ENCODE measurements at places on chromosomes 13 and 19.

GRCh38 chr19:5470264-5470671, 15.1 kb downstream of the ZNRF4 start:
- DNase-seq = peak; percentile 51

DNA sequence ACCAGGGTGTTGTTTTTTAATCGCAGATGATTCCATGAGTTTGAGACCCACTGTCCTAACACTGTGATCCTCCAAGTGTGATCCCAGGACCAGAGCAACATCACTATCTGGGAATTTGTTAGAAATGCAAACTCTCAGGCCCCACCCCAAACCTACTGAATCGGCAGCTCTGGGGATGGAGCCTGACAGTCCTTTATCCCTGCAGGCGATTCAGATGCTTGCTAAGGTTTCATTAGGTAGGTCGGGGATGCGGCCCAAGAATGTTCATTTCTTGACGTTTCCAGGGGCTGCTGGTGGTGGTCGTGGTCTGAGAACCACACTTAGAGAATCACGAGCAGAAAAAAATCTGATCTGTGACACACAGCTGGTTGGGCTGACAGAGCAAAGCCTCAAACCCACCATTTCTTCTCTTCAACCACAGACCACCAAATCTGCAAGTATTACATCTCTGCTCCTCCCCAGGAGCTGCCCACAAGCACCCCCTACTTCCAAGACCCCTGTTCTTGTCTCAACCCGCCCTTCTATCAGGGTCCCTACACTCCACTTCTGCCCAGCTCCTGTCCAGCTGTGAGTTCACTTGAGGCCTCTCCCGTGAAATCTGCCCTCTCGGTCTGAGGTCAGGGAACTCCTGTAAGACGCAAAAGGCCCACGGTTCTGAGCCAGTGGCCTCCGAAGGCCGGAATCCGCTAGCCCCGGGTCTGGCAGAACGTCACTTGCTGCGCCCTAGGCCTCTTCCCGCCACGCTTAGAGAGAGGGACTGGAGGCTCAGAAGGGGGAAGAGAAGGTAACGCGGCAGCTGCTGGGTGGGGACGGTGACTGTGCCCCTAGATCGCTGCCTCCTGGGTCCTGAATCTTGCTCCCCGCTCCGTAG, 1.1 kb upstream of the FARP1 start:
- no peak for DNase-seq

DNA sequence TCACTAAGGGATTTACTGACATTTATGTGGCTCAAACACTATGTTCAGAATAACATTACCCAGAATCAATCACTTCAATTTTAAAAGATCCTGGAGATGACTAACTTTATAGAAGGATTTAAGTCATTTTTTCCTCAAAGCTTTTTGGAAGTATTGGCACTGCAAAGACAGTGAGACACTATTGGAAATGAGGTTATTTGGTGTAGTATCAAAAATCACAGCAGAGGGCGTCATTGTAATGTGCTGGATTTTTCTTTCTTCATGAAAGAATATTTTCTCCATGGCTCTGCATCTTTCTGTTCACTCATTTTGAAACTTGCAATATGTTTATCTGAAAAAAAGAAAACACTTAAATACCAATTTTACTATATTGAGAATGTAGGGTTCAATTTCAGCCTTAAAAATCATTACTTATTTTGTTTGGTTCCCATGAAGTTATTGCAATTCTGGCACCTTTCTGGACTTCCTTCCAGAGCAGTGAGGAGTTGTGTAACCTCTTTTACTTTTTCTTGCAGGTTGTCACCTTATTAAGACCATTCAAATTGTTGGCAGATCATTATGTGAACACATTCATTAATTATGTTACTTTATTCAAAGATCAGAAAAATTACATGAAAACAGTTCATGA, 3.7 kb upstream of the CSNK1A1L start:
- DNase-seq = peak; percentile 7

GRCh38 chr13:97752961-97753668, 200.4 kb upstream of the IPO5 start:
- DNase-seq = no peak

DNA sequence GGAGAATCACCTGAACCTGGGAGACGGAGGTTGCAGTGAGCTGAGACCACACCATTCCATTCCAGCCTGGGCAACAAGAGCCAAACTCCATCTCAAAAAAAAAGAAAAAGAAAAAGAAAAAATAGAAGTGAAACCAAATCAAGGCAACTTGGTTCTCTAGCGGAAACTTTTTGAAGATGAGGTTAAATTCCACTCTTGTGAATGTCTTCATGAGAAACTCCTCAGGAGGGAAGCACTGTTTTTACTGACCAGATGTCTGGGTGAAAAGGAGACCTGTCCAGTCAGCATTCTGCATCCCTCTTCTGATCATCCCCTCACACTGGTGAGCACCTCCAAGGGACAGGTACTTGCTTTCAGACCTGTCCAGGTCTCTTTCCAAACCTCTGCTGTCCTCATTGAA, 15.8 kb downstream of the BRD4 start:
- no peak for DNase-seq

DNA sequence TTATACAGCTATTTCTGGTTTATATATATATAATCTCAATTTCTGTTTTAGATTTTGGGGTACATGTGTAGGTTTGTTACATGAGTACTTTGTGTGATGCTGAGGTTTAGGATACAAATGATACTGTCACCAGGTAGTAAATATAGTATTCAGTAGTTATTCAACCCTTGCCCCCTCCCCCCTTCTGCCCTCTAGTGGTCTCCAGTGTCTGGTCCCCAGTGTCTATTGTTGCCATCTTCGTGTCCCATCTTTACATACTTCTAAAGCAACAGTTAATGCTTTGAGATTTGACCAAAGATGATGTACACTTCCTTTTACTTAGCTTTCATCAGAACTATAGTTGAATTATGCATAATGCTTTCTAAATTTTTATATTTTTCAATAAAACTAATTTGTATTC, 1623.4 kb upstream of the PRR20A start:
- DNase-seq = no peak

DNA sequence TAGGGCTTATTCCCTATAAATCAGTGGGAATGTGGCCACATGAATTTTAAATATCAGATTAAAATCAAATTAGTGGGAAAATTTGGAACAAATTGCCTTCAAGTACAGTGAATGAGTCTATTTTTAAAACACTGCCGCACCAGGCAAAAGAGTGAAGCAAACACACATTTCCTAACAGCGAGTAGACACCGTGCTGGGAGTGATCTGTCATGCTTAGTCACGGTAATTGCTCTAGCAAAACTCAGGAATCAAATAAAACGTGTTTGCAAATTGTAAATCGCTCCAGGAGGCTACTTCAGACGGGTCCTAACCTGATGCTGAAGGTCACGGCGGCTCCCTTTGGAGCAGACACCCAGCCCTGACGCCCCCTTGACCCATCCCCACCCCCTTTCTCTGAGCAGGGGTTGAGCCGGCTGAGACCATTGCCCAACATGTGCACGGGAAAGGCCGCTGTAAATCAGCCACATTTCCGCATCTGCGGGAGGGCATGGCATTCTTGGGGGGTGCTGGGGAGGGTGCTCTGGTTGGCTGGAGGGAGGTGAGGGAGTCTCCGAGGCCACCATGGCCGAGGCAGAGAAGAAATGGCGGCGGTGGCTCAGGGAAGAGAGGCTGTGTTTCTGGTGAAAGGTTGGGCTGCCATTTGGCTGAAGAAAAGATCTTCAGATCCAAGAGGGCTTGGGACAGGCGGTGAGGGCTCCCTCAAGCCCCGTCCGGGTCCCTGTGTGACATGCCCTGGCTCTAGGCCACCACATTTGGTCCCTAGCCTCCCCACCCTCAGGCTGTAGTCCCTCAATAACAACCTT, 8.9 kb downstream of the CEBPA start:
- DNase-seq = peak; percentile 93

GRCh38 chr19:42514449-42514848, 13.8 kb downstream of the CEACAM1 start:
- no peak for DNase-seq

DNA sequence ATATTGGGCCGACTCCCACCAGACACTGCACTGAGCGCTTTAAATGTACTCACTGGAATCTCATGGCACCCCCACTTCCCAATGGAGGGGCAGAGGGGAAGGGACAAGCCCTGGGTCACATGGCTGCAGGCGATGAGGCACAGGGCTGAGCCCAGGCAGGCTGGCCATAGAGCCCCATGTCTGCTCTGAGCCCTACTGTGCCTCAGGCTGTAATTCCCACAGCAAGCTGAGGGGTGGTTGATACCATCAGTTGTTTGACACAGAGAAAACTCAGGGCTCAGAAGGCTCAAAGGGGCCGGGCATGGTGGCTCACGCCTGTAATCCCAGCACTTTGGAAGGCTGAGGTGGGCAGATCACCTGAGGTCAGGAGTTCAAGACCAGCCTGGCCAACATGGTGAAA, 25.1 kb downstream of the RFX1 start:
- no peak for DNase-seq

- no peak for DNase-seq
Measured at GRCh38 chr13:76991432-76991795, 467 bp upstream of the CLN5 start.

GRCh38 chr13:43786472-43786765, 353 bp downstream of the ENOX1 start:
- DNase-seq = no peak

- DNase-seq = no peak
Measured at GRCh38 chr13:111659219-111659775, 338.9 kb downstream of the TEX29 start.

- no peak for DNase-seq
Measured at GRCh38 chr19:45939792-45940514, 25.4 kb upstream of the NANOS2 start.

DNA sequence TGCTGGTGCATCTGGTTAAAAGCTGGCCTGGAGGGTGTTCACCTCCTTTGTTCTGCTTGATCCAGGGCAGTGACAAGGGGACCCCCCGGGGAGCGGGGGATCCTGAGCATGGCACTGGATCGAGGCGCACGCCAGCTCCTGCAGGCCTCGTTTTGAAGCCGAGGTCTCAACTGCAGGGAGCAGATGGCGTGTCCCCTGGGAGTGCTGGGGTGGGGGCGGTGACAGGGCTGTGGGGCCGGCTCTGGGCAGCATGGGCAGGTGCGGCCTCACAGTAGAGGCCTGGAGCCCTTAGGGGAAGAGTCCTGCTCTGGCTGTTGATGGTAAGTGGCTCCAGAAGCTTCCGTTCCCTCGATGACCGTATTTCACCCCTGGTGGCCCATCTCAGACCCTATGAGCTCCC, 51.8 kb downstream of the CRTC1 start:
- no peak for DNase-seq

GRCh38 chr19:35717665-35718344, at the start of gene KMT2B:
TSS of gene KMT2B (plus strand) at chr19:35718003. CDS start at chr19:35718019, 16 bp downstream.
- no peak for DNase-seq

GRCh38 chr19:2627319-2627829, 75.1 kb downstream of the GNG7 start:
- no peak for DNase-seq

- no peak for DNase-seq
Measured at GRCh38 chr13:70905035-70905434, 796.8 kb upstream of the KLHL1 start.

DNA sequence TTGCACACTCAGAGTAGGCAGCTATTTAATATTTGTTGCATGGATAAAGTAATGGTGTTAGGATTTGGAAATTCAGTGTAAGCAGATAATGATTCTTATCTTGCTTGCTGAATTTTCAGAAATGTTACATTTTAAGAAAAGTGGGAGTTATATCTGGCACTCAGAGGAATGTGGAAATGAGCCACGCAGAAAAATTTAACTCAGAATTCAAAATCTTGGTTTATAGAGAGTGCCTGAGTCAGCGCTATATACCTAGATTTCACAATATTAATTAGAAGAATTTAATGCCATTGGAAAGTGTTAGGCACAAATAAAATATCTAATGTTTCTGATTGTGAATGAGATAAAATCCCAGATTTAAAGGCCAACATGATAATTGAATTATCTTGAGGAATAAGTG, 96.3 kb downstream of the GPR12 start:
- no peak for DNase-seq

DNA sequence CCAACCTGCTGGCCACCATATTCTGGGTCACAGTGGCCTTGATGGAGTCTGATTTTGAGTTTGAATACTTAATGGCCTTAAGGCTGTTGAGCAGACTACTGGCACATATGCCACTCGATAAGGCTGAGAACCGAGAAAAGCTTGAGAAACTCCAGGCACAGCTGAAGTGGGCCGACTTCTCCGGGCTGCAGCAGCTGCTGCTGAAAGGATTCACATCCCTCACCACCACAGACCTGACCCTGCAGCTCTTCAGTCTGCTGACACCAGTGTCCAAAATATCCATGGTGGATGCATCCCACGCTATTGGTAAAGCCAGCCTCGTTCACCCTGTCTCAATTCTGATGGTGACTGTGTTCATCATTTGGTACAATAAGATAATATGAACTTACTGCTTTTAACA, 77.5 kb downstream of the ZAR1L start:
- DNase-seq = no peak

GRCh38 chr19:46579361-46579879, 21.7 kb upstream of the CALM3 start:
- DNase-seq = no peak

GRCh38 chr13:107141767-107142166, 573.8 kb upstream of the ARGLU1 start:
- DNase-seq = no peak

DNA sequence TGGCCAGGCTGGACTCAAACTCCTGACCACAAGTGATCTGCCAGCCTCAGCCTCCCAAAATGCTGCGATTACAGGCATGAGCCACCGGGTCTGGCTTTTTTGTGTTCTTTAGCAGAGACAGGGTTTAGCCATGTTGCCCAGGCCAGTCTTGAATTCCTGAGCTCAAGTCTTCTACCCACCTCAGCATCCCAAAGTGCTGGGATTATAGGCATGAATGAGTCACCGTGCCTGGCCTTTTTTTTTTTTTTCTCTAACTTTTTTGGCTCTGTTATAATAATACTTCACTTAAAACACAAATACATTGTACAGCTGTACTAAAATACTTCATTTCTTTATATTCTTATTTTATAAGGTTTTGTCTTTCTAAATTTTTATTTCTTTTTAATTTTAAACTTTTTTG, 599.5 kb upstream of the PCDH9 start:
- DNase-seq = no peak

GRCh38 chr13:74200081-74200480, 65.9 kb upstream of the KLF12 start:
- DNase-seq = no peak
